AG10803 (cell line): ENCODE measurements at places on chromosomes 3 and 15.

DNA sequence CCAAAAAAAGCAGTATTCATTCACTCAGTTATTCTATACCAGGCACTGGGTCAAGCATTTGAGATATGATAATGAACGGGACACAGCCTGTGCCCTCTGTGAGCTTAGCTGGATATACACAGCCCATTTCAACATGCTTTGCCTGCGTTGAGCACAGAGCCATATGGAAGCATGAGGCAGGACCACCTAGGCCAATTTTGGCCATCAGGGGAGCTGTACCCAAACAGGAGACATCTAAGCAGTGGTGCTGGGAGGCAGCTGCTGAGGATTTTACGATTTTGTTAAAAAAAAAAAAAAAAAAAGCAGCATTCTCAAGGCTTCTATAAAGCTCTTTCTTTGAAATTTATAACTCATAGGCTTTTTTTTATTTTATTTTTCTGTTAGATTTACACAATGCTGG is 87.2 kb upstream of the SLC2A2 start:
- no peak for DNase-seq

- no peak for DNase-seq
Observed at GRCh38 chr3:61358364-61358763, 107.1 kb upstream of the FHIT start.

DNA sequence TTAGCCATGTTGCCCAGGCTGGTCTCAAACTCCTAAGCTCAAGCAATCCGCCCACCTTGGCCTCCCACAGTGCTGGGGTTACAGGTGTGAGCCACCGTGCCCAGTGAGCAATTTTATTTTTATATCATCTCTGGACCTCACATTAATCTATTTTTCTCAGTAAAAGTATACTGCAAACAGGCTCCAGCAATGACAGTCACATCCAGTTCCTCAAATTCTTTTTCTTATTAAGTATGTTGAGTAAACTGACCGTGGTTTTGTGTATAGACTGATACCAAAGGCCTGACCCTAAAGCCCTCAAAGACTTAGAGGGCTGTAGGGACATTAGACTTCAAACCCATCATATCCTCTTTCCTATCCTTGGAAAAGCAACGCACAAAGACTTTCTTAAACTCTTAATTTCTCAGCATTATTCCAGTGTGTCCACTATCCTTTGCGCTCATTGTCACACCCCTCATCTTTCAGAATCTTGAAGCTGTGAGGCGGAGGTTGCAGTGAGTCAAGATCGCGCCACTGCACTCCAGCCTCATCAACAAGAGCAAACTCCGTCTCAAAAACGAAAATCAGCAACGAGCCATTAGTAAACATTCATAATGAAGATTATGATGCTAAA is 2.0 kb downstream of the NGLY1 start:
- DNase-seq, result no peak

DNA sequence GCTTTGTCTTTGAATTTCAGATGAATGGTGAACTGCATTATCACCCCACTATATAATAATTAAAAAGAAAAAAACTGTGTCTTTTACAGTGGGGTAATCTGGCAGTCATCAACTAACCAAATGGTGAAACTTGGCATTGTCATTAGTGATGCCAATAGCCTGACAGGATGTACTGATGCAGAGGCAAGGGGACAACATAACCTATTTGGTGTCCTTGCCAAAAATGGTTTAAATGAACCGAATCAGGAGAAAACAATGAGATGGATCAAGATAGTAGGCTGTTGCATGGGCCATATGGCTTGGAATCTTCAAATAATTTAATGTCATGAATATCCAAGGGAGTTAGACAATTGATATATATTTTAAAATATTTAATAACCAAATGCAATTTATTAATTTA is 738.7 kb downstream of the FHIT start:
- no peak for DNase-seq

DNA sequence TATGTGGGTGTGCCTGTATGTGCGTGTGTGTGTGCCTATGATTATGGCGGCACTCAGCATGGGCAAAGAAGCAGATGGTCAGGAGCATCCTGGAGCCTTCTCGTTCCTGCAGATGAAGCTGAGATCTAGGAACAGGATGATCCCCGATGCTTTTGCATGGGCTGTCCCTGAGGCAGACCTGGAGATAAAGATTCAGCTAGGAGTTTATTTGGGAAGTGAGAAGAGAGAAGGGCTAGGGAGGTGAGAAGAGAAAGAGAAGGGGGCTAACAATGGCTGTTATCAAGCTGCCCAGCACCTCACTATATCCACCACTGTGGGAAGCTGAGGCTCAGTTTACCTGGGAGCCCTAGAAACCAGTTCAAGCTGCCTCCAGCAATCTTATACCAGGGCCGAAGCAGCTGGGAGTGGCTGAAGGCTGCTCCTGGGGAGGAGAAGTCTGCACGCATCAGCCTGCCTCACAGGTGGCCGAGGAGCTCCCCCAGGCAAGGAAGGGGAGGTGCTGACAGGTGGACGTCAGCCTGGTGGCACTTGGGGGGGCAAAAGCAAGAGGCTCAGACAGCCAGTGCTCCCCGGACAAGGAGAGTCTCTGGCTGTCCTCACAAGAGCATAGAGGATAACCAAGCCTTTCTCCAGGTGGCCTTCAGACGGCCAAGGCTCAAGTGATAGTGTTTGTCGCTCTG is 94.0 kb upstream of the IQSEC1 start:
- no peak for DNase-seq

GRCh38 chr3:119913021-119913420 is 131.1 kb downstream of the NR1I2 start:
- peak; percentile 12 for DNase-seq

- DNase-seq, result no peak
Observed at GRCh38 chr3:151003029-151003767, 30.7 kb upstream of the CLRN1 start.

DNA sequence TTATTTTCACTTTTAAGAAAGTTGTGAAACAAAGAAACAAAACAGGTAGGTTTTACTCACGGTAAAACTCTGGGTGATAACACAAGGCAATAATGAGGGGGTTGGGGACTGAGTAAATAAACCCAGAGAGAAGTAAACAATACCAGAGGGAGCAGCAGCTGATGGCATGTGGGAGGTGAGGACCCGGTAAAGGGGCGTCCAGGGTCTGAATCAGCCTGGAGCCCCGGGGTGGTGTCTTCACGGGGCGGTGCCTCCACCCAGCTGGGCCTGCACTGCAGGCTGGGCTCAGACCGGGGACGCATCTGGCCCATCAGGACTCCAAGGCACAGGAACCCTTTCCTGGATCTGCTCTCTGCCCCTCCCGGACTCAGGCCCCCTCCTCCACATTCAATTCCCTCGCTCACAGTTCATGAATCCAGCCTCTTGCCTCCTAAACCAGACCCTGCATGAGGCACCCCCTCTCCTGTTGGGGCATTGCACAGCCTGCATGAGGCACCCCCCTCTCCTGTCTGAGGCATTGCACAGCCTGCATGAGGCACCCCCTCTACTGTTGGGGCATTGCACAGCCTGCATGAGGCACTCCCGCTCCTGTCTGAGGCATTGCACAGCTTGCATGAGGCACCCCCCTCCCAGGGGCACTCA is 73.9 kb upstream of the MFGE8 start:
- DNase-seq, result no peak
